Skin of body (tissue), 3 donors: ENCODE measurements at places on chromosomes 13 and 19. TPM values are rescaled to one million over a fixed set of nuclear protein-coding genes. Genes with fewer than 3 reads are reported as not detected.

ZNF850 gene
- total RNA-seq = 4.5 TPM

BRCA2 gene
- 5.6 TPM for total RNA-seq

OR4F17 gene
- total RNA-seq = not detected

ZSCAN22 gene
- 2.8 TPM for total RNA-seq

NLRP8 gene
- not detected for total RNA-seq

TEX29 gene
- total RNA-seq = 0.49 TPM

URAD gene
- total RNA-seq = not detected

PALM gene
- 25.4 TPM for total RNA-seq

NKG7 gene
- 7.5 TPM for total RNA-seq

LGALS14 gene
- not detected for total RNA-seq

TRPC4 gene
- 0.69 TPM for total RNA-seq

HIF3A gene
- 59.6 TPM for total RNA-seq

OR7C1 gene
- total RNA-seq = 0.20 TPM

ZNF221 gene
- 6.5 TPM for total RNA-seq

MBD3L1 gene
- not detected for total RNA-seq

GGN gene
- not detected for total RNA-seq

TMC4 gene
- total RNA-seq = 1.8 TPM

DAND5 gene
- total RNA-seq = not detected
